HT1080 (cell line): ENCODE measurements at places on chromosomes 5 and 9.

GRCh38 chr5:7606840-7607465, 211.0 kb downstream of the ADCY2 start:
- DNase-seq, result no peak

GRCh38 chr5:66351813-66352212, 207.7 kb downstream of the SREK1 start:
- no peak for DNase-seq

- no peak for DNase-seq
Observed at GRCh38 chr5:41370482-41370881, 139.9 kb downstream of the PLCXD3 start.

DNA sequence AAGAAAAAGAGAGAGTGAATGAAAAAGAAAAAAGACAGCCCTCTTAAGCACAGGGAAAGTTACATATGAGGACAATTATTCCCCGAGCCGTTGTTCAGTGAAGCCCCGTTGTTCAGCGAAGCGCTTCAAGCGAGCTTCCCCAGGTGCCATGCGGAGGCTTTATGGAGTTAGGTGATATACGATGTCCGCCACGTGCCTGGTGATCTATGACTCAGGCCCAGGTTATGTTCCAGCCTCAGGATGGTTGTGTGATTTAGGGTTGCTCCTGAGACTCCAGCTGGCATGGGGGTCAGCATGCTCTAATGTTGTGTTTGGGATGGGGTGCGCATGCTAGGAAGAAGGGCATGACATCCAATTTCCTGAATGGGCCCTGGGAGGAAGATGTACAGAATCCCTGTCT, 365.6 kb downstream of the CDK5RAP2 start:
- DNase-seq, result no peak

GRCh38 chr5:176166427-176166826, 71.8 kb upstream of the SIMC1 start:
- peak; percentile 68 for DNase-seq

GRCh38 chr5:143707806-143708205, 104.2 kb upstream of the HMHB1 start:
- DNase-seq, result no peak

DNA sequence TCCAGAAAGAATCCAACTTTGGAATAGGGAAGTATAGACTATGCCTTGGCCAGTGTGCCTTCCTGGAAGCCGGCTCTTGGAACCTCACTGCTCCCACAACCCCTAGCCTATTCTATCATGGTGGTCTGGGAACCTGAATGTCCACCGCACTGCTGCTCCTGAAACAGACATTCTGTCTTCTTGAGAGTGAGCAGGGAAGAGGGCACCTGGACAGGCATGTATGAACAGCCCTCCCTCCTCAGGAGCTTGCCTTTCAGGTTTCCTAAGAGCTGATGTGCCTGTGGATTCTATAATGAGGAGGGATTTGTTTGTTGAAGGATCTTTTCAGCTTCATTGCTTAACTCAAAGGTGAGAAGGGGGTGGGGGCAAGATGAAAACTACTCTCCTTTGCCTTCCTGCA, 55.1 kb upstream of the XPA start:
- no peak for DNase-seq

- peak; percentile 84 for DNase-seq
Observed at GRCh38 chr9:36903541-36904435, 130.3 kb downstream of the PAX5 start.

DNA sequence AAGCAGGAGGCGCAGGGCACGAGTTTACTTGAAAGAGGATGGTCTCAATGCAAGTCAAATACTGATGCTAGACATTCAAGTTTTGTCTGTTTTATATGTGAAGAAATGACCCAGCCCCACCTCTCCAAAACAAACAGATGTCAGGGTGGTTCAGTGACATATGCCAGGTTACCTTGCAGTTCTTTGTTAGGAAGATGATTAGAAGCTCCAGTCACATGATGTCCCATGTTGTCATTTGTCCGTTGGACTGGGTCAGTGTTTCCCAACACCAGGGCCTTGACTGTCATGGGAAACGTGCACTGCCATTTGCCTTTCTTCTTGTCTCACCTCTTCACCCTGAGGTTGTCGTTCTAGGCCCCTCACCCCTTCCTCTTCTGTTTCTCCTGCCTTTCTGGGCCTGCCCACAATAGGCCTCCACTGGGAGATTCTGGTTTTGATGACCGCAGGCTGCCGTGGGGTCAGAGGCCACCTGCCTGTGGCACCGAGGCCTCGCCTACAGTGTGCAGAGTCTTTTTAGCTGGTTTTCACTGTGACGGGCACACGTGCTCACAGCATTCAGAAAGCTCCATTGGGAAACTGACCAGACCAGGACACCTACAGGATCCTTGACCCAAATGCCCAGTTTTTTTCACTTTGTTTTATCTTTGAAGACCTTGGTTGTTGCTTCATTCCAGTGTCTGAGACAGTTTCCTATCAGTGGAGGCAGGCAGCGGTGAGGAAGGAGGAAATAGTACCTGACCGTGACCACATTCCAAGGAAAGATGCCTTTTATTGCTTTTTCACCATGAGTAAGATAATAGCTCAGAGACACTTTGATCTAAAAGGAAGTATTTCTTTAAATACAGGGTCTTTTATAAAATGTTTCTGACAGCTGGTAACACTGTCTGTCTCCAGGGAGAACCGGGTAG, 123.1 kb downstream of the PIP5K1B start:
- DNase-seq, result no peak
